ENCODE measurements at places on chromosomes 2 and 18. TPM values are rescaled to one million over a fixed set of nuclear protein-coding genes. Genes with fewer than 3 reads are reported as not detected.

PPP1CB gene
- total RNA-seq, result 167 TPM

ELAC1 gene
- 9.9 TPM for total RNA-seq

NOSTRIN gene
- total RNA-seq, result not detected

- H3K27ac ChIP-seq, result no peak overlapping the region
- no peaks in the 10 kb centered on the region for H3K4me1 ChIP-seq
- no peaks in the 10 kb centered on the region for H3K27me3 ChIP-seq
These were observed 258.0 kb downstream of the HDAC4 start for GRCh38 chr2:239142806-239143205.

DNA sequence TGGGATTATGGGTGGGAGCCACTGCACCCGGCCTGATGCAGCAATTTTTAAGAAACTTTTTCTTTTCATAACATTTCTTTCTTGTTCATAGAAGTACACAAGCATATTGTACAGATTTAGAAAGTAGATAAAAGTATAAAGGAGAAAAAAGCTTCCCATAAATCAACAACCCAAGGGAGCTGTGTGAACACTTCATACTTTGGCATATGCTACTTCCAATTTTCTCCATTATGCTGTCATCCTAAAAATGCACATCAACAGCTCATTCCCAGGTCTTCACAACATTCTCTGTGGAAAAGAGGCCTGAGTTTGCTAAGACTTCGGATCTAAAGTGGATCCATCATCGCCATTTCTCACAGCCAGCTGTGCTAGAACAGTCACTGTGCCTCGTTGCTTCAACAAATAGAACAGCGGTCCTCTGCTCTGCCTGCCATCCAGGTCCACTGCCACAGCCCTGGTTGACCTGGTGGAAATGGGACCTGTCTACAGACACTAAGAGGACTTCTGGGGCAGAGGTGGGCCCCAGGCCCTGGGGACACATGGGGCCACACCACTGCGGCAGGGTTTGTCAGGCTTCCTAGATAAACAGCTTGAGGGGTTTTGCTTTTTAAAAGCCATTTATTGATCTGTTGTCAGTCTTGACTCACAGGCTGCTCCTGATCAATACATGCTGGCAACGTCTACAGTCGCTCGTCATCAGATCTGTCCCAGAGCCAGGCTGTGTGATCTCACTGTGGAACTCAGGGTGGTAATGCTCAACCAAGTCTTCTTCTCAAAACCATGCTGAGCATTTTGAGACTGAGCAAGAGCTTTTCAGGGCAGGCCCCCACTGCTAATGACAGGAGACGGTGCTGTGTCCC, 72.7 kb upstream of the MGAT4A start:
- H3K4me1 ChIP-seq, result peaks cover 6% of the 10 kb centered on the region
- no peak overlapping the region for H3K27ac ChIP-seq
- no peak for DNase-seq
- no peaks in the 10 kb centered on the region for H3K36me3 ChIP-seq
- no peak overlapping the region for H3K4me3 ChIP-seq

- no peak for DNase-seq
- H3K4me1 ChIP-seq, result no peaks in the 10 kb centered on the region
- no peak overlapping the region for H3K4me3 ChIP-seq
- H3K27ac ChIP-seq, result no peak overlapping the region
- H3K27me3 ChIP-seq, result peaks cover 26% of the 10 kb centered on the region
These were observed 144.2 kb upstream of the HDAC4 start for GRCh38 chr2:239544918-239545465.

GRCh38 chr2:62304429-62305417, 108.8 kb downstream of the B3GNT2 start:
- peaks cover 13% of the 10 kb centered on the region for H3K4me1 ChIP-seq
- no peaks in the 10 kb centered on the region for H3K36me3 ChIP-seq
- peak; percentile 96 for DNase-seq
- no peak overlapping the region for H3K4me3 ChIP-seq
- no peaks in the 10 kb centered on the region for H3K27me3 ChIP-seq

DNA sequence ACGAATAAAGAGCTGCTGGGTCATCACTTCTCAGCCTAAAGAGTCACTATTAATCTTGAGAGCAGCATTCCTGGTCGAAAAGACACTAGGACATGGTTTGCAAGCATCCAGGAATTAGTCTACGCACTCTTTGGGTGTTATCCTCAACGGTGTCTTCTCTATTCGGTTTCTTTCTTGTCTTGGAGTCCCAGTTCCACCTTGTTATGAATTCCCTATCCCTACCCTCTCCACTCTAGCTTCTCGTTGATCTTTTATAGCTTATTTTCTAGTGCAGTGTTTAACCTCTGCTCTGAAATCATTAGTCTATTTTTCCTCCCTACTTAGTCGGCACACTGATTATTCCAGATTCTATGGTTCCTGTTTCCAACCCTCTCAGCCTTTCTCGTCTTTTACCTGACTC, 158.1 kb upstream of the LRRTM1 start:
- no peak for DNase-seq
- no peak overlapping the region for H3K27ac ChIP-seq
- H3K36me3 ChIP-seq, result no peaks in the 10 kb centered on the region
- no peaks in the 10 kb centered on the region for H3K27me3 ChIP-seq

GRCh38 chr2:198371921-198372543, 567.6 kb downstream of the PLCL1 start:
- no peaks in the 10 kb centered on the region for H3K36me3 ChIP-seq
- no peaks in the 10 kb centered on the region for H3K4me1 ChIP-seq
- no peak overlapping the region for H3K27ac ChIP-seq
- no peak for DNase-seq
- H3K27me3 ChIP-seq, result no peaks in the 10 kb centered on the region
